Brain pericyte (primary cell): ENCODE measurements at places on chromosomes 4 and X.

GRCh38 chrX:115940888-115941332 lies 229.6 kb upstream of the AGTR2 start:
- DNase-seq = no peak

DNA sequence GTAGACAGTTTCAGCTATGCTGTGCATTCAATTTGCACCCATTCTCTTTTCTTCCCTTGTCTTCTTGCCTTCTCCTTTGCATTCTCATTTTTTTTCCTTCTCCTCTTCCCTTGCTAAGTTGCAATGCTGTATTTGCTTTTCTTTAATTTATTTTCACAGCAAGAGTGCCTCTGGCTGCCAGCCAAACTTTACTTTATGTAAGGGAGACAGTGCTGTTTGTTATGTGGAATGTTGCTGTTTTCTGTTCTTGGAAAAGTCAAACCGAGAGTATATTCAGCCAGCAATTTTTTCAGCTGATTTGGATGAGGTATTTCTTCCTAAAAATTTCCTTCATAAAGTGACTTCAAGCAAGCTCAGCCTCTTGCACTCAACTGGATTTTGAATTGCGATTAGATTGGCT lies 1293.4 kb downstream of the ARAP2 start:
- no peak for DNase-seq

DNA sequence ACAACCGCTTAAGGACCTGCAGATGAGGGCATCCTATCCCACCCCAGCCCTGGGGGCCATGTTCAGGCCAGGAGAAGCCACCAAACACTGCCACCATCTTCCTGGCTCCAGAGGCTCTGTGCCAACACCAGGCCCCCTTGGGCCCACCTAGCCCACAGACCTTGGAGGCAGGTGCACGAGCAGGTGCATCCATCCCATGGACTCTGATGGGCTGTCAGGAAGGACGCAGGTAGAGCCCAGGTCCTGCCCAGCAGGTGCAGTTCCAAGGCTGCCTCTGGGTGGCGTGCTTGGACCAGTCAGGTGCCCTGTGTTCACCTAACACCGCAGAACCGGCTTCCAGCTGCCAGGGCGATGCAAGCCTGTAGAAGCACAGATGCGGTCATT lies 22.8 kb upstream of the PDE6B start:
- DNase-seq = no peak

DNA sequence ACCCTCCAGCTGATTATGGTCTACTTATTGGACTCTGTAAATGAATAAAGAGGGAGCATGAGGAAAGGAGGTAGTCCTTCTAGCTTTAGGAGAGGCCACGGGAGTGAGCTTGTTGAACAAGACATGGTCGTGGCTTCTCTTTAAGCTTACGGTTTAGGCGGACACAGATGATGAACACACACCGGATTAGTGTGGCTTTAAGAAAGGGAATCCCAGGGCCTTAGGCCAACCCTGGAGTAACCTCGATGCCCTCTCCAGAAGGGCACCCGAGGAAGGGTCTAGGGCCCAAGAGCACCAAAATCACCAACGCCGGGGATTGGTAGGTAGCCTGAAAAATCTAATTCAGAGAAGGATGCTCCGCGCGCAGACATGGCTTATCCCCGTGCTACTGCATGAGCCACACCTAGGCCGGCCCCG lies 39.4 kb downstream of the ERVMER34-1 start:
- no peak for DNase-seq

DNA sequence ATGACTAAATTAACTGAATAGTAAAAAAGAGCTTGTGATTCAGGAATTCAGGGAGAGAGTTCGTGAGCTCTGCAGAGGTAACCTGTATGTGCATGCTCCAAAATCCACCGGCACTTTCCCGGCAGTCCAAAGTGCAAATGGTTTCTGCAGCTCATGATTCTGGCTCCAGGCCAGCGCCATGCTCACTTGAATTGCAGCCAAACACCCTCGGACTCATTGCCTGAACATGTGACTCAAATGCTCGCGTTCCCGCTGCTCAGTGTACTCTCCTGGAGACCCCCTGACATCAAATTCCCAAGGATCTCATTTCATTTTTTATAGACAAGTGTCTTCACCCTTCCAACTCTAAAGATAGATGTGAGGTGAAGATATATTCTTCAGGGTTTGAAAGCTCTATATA lies 44.1 kb upstream of the SH3RF1 start:
- peak; percentile 52 for DNase-seq

DNA sequence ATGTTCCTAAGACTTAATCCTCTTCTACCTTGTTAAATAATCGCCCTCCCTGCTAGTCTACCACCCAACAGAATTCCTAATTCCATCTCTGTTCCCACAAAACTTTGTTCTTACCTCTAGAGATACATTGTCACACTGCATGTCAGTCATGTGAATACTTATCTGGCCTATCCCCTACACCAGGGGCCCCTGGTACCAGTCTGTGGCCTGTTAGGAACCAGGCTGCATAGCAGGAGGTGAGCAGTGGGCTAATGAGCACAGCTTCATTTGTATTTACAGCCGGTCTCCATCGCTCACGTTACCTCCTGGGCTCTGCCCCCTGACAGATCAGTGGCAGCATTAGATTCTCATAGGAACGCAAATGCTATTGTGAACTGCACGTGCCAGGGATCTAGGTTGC lies 73.9 kb downstream of the APBB2 start:
- DNase-seq = no peak

GRCh38 chr4:115430024-115430423 lies 316.6 kb upstream of the NDST4 start:
- DNase-seq = no peak

- no peak for DNase-seq
These were observed 882 bp downstream of the MRFAP1 start for GRCh38 chr4:6641164-6641970.

DNA sequence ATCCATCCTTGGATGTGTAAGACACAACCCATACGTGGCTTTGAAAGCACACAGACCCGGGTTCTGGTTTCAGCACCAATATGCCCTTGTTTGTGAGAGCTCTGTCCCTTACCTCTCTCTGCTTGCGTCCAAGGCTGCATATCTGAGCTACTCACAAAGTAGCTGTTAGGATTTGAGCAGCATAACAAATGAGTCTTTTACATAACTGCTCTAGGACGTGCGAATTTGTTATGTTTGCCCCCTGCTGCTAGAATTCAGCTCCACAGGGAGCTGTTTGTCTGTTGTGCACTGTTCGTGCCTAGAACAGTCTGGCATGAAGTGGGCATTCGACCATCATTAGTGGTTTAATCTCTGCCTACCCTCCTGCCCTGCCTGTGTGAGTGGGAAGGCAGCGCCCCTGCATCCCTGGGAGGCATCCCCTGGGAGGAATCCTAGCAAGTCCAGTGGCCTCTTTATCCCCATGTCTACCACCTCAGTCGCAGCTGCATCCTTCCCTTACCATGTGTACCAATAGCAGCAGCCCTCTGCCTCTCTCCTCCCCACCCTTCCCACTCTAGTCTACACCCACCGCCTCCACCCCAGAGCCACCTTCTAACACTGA lies 42.1 kb downstream of the SLC2A9 start:
- DNase-seq = no peak

GRCh38 chr4:145716200-145716599 lies 36.3 kb downstream of the C4orf51 start:
- DNase-seq = no peak
